ENCODE measurements at places on chromosomes 12 and 14. TPM values are rescaled to one million over a fixed set of nuclear protein-coding genes. Genes with fewer than 3 reads are reported as not detected.

- no peak for DNase-seq
These were observed 60.3 kb upstream of the SYT1 start for GRCh38 chr12:78804262-78804661.

DNA sequence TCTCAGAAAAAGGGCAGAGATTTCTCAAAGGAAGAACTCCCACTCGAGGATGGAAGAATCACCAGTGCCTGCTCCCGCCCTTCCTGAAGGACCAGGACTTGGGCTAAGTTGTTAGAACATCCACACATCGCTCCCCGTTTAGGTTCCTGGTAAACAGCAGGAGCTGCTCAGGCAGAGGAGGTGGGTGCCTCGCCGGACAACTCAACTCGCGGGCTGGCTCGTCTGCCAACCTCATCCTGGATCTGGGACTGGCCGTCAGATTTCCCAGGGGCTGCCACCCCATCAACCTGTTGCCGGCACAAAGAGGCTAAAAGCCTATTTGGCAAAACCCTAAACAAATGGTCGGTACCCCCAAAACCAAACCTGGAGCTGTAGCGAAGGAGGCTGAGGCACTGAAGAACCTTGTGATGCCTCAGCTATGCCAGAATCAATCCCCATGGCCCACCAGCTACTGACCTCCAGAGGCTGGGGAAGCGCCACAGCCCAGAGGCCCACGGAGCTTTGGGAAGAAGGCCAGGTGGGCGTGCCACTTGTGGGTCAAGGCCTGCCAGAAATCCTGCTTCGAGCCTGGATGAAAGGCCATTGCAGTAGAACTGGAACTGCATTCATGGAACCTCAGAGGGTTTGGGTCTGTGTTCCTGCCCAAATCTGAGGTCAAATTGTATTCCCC is 42.9 kb downstream of the RIMBP2 start:
- no peak for DNase-seq

DNA sequence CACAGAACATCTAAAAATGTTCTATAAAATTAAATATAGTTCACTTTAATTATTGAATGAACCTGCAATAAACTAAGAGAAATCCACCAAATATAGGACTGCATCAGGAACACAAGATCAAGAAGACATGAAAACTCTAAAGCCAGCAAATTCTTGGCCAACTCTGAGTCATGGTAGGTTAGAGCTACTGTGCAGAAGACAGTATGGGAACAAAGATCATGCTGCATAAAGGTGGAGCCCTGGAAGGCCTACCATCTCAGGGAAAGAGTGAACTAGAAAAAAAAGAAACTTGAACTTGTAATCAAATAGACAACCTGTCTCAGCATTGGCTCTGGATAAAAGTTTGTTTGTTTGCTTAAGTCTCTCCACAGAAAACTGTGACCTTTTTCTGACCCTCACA is 66.9 kb upstream of the CNOT2 start:
- no peak for DNase-seq

DNA sequence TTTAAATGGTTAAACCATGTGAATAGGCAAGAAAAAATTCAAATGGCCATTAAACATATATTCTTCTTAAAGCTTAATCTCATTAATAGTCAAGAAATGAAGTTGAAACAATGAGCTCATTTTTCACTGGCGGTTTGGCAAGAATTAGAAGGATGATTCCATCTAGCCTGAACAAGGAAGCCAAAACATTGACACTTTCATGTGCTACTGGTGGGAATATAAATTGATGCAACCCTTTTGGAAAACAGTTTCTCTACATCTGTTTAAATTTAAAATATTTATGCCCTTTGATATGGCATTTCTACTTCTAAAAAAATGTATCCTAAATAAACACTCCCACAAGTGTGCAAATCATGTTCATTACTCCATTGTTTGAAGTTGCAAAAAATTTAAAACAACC is 174.7 kb upstream of the HIF1A start:
- no peak for DNase-seq

- peak; percentile 77 for DNase-seq
These were observed 102.5 kb downstream of the FGD4 start for GRCh38 chr12:32501835-32502333.

- DNase-seq = no peak
These were observed 61.7 kb downstream of the EMP1 start for GRCh38 chr12:13258197-13258596.

GRCh38 chr12:132161796-132162507 is 17.7 kb downstream of the NOC4L start:
- DNase-seq = no peak

Gene TAS2R46
- 2.4 TPM for total RNA-seq

- DNase-seq = no peak
These were observed 474.8 kb upstream of the NOVA1 start for GRCh38 chr14:27072589-27072988.

GRCh38 chr12:5451251-5451650 is 19.3 kb downstream of the NTF3 start:
- no peak for DNase-seq

GRCh38 chr12:48021485-48022179 is 17.4 kb upstream of the COL2A1 start:
- DNase-seq = no peak

DNA sequence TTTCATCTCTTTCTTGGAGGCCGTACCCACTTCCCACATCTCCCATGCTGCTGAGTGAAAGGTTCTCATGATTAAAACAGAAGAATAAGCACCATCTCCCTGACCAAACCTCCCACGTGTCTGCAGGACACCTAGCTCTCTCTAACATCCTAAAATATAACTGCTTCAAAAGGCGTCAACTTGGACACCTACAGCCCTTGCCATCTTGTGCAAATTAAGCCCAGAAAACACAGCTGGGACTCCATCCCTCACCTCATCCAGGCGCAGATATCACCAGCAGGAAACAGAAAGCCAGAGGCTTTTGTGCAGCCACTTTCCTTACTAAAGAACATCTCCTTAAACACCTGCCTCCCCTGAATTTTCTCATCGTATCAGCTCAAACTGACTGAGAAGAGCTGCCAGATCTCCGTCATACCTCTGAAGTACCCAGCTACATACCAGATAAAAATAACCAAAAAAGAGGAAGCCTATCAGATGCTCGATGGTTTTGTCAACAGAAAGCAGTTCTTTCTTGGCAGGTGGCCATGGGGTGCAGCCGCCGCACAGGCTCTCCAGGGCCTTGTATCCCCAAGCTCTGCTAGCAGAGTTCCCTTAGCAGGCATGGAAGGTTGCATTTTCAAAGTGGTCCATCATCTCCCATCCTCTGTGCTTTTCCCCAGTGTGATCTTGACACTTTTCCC is 28.8 kb downstream of the MAP3K9 start:
- no peak for DNase-seq

GRCh38 chr14:79947440-79948054 is 263.8 kb downstream of the DIO2 start:
- DNase-seq = no peak

GRCh38 chr14:29900609-29901350 is 26.9 kb downstream of the PRKD1 start:
- no peak for DNase-seq

Gene PLEKHG7
- not detected for total RNA-seq

GRCh38 chr12:45388545-45388944 is 172.7 kb downstream of the ANO6 start:
- DNase-seq = peak; percentile 72

DNA sequence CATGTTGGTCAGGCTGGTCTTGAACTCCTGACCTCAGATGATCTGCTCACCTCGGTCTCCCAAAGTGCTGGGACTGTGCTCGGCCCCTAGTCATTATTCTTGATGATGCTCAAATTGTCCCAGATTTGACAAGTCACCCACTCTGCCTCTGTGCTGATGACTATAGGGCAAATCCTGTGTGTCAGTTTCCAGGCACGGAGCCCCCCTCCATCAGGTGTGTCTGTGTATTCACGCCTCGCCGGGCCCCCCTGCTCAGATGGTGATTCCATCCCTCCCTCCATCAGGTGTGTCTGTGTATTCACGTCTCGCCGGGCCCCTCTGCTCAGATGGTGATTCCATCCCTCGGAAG is 4.3 kb upstream of the GPR132 start:
- DNase-seq = no peak

DNA sequence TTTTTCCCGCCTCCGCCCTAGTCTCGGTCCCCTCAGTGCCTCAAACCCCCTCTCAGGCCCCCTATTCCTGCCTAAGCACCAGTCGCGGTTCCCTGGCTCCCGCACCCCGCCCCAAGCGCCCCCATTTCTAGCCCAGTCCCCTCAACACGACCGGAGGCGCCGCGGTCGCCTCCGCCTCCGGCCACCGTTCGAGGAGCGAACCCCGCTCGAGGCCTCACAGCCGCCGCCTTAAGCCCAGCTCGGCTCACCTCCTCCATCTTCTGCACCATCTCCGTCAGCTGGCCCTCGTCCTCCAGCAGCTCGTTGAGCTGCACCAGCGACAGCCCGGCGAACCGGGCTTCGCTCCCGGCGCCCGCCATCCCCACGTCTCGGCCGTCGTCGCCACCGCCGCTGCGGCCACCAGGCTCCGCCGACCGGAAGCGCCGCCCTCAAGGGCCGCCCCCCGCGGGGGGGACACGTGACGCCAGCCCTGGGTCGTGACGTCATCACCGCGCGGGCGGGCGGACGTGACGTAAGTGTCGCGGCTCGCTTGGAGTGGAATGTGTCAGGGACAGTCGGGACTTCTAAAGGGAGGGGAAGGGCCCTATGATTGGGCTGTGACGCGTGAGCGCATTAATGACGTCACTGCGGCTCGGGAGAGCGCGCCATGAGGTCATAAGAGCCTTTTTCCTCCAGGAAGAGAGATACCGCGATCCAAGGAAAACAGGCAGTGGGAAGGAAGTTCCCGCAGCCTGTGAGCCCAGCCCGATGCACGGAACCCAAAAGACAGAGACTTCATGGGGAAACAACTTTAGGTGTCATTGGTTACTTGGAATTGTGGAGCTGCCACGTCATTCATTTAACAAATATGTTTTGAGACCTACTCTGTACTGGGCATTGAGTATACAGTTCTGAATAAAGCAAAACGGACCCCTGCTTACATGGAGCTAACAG is at the start of gene VPS37B:
Gene VPS37B (minus strand): TSS at position 421 of the 933 bp plus-strand sequence. CDS start 62 bp downstream, at position 359.
- DNase-seq = peak; percentile 92

DNA sequence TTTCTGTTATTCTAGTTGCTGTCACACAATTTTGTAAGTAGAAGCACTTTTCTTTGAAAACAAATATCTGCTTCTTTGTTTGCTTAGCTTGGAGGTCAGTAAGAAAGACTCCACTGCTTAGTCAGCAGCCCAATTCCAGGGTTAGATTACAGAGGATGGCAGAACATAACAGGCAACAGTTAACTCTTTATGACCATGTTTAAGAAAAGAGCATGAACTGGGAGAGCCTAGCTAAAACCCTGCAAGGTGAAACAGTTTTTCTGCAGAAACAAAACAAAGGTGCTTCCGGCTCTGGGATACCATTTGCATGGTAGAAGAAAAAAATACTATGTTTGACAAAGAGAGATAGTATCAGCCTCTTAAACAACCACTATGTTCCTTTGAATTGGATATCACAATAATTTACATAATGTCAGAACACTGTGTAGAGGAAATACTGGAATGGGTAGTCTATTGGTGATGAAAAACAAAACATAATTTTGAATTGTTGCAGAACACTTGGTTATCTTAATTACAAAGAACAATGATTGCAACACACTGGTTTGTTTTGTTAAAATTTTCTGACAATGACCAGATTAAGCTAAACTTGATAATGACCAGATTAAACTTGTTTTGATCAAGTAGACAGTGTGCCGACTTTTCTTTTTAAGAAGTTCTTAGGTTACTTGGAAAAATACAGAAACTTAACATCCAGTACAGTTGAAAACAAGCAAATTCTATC is 22.4 kb upstream of the PPM1H start:
- DNase-seq = no peak

DNA sequence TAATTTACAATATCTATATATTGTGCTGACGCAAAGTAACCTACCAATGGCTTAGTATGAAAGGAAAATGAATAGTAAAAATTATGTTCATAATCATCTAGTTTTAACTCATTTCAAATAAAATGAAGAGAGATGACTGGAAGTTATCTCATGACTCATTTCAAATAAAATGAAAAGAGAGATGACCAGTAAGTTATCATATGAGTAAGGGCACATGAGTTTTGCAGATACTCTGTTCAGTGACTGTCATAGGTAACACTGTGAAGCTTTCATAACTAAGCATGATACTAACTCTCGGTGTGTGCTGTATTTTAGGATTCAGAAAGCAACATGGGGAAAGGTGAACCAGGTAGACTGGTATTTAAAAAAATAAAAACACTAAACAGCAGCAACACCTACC is 364.5 kb upstream of the DIO2 start:
- no peak for DNase-seq

Gene KRT75
- total RNA-seq = not detected

Gene NAA30
- 34.7 TPM for total RNA-seq

DNA sequence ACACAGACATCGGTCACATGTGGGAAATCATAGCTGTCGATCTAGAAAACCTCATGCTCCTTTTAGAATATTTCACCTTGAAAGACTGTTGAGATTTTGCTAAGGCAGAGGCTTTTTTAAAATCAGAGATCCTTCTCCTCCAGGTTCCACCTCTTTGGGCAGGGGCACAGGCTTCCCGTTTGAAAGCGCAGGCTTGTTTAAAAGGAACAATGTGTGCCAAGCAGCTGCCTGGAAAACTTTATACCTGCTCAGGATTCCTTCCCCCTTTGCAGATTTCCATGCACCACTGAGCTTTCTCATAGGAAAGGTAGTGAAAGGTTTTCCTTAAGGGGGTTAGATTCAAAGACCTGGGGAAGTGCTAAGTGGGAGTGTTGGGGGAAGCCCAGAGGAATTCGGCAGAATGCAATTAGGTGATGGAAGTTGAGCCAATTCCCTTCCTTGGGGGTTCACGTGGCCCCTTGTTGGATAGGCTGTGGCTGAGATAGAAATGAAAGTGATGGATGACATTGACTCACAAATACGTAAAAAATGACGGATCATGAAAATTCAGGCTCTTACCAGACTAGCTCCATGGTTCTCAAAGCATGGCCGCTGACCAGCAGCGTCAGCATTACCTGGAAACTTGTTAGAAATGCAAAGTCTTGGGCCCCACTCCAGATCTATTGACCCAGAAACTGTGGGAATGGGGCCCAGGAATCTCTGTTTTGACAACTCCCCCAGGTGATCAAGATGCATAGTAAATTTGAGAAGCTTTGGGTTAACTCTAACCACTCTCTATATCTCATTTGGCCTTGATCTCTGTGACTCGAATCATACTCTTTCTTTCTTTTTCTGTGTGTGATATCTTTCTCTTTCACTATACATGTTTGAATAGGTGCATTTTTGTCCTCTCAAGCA is 281.4 kb upstream of the FKBP4 start:
- DNase-seq = no peak

DNA sequence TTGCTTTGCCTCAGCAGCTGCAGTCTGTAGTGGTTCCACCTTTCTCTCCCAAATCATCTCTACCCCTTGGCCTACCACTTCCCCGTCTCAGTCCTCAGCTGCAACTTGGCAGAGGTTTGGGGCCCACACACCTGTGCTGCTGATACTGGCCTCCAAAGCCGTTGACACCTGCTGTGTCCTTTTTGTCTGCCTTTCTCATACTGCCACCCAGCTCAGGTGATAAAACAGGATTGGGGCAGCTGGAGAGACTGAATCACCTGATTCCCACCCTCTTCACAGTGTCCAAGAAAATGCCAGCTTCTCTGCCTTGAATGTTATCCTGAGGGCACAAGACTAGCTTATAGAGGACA is 103.7 kb downstream of the ETV6 start:
- no peak for DNase-seq

Gene GOLGA5
- 36.7 TPM for total RNA-seq
